GM12891 (cell line): ENCODE measurements at places on chromosomes 2 and 18.

- no peak for DNase-seq
Measured at GRCh38 chr18:79315596-79315995, 80.1 kb upstream of the NFATC1 start.

DNA sequence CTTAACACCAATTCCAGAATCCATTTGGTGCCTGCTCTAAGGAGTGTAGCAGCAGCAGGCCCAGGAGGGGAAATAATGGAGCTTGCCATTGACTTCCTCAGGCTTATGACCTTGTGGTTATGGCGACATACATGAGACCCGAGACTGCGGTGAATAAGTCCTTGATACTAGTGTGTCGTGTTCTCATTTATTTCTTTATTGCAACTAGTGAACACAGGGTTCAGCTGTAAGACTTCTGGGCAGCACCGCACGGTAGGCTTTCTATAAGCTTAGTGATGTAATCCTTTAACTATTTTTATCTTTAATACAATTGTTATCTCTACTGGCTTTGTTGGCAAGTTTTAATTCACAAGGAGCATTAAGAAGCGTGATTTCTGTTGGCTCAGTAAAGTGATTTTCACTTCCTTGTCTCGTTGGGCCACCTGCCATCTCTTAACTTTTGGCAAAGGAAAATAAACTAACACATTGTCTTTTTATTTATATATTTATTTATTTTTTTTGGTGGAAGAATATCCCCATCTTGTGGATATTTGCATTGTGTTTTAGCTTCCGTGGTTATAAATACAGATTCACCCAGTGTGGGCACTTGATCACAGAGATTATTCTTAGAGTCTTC, 139.8 kb downstream of the LTBP1 start:
- no peak for DNase-seq

GRCh38 chr2:200814276-200814815, 2.6 kb downstream of the BZW1 start:
- no peak for DNase-seq

GRCh38 chr2:86105252-86105968, at the start of gene POLR1A:
Gene POLR1A, minus strand, starts transcription at chr2:86105886. Its CDS starts 110 bp downstream, at chr2:86105776.
- DNase-seq = peak; percentile 41

GRCh38 chr18:23401400-23402347, 51.4 kb upstream of the RIOK3 start:
- no peak for DNase-seq

DNA sequence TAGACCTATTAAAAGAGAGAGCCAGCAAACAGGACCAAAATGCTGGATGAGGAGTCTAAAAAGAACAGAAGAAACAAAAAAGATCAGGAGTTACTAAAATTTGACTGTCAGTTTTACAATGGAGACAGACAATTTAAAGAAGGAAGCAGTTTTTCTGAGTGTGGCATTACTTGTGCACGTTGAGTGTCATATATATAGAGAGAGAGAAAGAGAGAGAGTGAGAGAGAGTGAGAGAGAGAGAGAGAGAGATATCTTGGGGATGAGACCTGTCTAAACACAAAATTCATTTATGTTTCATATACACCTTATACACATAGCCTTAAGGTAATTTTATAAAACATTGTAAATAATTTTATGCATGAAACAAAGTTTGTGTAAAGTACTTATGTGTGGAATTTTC, 2.1 kb upstream of the GALNT3 start:
- DNase-seq = no peak

DNA sequence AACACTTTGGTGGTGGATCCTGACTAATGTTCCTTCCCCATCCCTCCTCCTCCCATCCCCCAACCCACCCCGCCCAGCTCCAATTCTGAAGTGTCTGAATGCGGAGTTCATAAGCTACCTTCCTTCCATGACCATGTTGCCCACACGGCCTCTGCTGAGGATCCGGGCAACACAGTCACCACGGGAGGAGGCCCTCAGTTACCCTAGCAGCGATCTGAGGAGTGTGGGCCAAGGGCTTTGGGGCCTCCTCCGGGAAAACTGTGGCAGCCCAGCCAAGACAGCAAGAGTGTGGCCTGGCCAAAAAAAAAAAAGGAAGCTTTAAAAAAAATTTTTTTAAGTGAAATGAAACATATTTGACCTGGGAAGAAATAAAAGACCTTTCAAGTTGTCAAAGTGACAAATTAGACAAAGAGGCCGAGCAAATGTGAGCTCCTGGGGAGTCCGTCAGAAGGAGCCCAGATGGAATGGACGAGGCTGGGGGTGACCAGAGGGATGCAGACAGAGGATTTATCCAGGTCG, 169.0 kb upstream of the PKDCC start:
- no peak for DNase-seq

DNA sequence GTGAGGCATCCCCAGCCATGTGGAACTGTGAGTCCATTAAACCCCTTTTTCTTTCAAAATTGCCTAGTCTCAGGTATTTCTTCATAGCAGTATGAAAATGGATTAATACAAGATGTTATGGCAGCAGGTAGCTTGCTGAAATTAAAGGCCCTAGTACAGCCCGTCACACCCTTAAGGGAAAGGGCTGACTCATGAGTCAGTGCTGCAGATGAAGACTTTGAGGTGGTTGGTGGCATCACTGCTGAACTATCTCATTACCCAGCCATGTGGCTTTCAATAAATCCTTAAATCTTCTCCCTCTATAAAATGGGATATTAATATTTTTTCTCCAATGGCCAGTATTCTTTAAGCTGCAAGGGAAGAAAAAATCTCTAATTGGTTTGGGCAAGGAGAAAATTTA, 226.1 kb upstream of the CCDC68 start:
- no peak for DNase-seq

- no peak for DNase-seq
Measured at GRCh38 chr18:76328140-76328539, 166.9 kb downstream of the ZNF516 start.

DNA sequence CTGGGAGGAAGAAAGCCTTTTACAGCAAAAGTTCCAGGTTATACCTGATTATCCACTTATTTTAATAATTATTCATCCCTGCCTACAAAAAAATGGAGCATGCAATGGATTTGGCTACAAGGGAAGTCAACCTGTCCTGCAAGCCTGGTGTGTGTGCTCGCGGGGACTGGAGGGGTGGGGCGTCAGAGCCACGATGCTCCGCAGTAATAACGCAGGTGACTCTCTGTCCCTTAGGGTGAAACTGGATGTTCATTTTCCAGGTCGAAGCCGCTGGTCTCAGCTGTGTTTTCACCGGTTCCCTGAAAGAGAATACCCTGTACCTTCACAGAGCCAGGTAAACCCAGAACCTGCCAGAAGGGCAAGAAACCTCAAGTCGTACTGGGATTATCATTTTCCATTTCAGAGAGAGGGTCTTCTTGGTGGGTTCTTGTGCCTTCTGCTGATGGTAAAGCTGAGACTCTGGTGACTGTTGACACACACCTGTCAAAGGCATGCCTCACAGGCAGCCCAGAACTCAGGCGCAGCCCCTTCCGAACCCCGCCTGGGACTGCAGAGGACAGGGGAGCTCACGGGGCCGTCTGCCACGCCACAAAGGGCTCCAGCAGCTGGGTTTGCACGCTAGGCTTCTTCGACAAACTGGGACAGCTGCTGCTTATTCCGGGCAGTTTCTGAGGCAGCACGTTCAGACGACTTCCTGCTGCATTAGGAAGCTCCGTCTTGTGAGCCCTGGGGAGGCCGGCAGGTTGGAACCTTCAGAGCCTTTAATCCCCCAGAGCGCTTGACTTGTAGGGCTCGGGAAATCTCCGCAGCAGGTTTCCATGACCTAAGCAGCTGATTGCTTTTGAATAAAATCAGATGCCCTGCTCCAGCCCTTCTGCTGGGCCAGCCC, 58.6 kb downstream of the KCNG2 start:
- DNase-seq = peak; percentile 65

DNA sequence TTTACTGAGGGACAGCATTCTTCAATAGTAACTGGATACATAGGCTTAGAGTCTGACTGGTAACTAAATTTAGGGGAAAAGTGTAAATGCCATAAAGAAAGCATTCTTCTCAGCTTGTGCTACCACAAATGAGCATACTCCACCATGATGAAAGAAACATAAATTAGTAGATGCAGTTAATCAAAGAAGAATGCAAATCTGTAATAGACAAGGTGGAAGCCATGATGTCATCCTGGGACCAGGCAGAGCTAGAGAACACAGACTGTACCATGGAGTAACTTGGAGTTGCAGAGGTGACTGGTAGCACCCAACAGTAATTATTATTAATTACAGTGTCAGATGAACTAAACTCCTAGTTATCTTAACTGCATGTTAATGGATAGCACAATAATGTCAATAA, 51.7 kb downstream of the RBKS start:
- DNase-seq = no peak

- no peak for DNase-seq
Measured at GRCh38 chr2:48586433-48586832, 31.2 kb upstream of the GTF2A1L start.

DNA sequence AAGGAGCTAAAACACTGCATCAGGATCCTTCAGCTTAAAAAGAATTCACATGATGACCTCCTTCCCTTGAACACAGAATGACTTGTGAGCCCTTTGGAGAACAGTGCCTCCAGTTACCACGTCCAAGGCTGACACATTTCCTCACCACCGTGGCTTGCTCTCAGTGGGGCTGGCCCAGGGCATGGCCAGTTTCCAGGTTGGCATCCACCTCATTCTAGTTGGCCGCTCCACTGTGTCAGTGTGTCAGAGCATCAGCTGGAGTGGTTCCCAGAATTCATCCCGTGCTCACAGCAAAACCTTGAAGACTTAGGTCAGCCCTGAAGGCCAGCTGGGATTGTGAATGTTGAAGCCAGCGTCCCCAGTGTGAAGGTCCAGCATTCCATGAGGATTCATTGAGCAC, 158.5 kb downstream of the INSIG2 start:
- no peak for DNase-seq

DNA sequence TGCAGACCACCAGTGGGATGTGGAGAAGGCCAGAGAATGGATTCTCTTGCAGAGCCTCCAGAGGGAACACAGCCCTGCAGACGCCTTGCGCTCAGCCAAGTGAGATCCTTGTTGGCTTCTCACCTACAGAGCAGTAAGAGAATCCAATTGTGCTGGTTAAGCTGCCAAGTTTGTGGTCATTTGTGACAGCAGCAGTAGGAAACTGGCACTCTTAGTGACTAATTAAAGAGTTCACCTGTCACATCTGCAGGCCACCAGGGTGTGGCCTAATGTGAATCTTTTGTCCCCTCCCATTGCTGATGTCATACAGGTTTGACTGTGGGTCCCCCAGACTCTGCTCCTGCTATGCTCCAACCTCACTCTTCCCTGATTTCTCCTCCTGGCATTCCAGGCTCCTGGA, 235.9 kb downstream of the TFCP2L1 start:
- no peak for DNase-seq

- DNase-seq = no peak
Measured at GRCh38 chr18:74579496-74580065, 18.1 kb upstream of the ZNF407 start.

DNA sequence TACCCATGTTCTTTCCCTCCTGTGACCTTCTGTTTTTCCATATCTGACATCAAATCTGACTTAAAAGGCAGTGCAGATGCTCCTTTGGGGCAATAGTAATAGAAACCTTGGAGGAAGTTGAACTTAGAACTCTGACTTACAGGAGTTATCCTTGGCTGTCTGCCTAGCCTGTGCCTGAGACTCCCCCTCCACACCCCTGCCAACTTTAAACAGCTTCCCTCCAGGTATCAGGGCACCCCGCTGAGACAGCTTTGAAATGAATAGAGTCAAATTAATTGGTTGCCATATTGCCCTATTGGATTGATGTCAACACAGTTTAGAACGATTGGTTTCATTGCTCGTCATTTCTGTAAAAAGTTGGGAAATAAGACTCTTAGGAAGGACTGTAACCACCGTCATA, 322.0 kb downstream of the PRKCE start:
- DNase-seq = no peak

- DNase-seq = no peak
Measured at GRCh38 chr2:128300151-128301020, 18.3 kb downstream of the HS6ST1 start.

DNA sequence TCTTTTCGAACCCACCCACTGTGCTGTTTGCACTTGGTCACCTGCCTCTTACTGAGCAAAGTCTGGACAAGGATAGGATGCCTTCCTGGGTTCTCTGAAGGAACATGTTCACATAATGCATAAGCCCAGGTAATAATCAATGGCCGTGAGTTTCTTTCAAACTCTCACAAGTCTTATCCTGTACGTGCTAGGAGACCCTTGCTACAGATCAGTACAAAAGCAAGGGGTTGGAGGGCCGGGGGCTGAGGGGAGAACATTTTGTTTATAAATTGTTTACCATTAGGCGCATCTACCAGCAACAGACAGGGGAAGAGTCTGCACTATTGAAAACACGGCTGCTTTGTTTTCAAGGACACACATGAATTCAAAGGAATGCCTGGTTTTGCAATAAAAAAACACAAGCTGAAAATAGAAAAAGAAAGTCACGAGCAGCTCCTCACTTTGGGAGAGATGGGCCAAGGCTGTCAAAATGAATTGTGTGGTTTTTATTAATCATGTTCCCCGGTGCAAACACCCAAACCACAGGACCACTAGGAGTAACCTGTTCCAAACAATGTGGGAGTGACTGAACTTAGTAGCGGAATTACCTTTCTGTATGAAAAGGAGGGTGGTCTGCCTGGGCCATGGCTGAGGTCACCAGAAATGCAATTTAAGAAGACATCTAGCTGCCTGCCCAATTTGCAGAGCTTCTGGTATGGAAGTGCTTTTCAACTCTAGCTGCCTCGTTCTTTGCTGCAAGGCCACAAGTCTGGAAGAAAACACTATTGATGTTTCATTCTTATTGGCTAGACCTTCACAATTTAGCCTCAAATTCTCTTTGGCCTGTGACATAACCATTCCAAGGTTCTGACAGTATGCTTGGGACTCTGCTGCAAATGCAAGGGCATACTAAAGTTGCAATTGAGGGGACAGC, 73.5 kb downstream of the CCBE1 start:
- no peak for DNase-seq

GRCh38 chr2:176997792-176998169, 214.8 kb upstream of the HNRNPA3 start:
- DNase-seq = no peak

GRCh38 chr2:226661789-226662545, 137.7 kb downstream of the IRS1 start:
- DNase-seq = no peak

- peak; percentile 74 for DNase-seq
Measured at GRCh38 chr2:63840785-63841253, 877 bp upstream of the UGP2 start.

- no peak for DNase-seq
Measured at GRCh38 chr2:165499131-165499530, 29.6 kb downstream of the CSRNP3 start.

- no peak for DNase-seq
Measured at GRCh38 chr2:48253301-48253700, 276.7 kb upstream of the STON1 start.

GRCh38 chr2:189538402-189538801, 42.2 kb downstream of the SLC40A1 start:
- no peak for DNase-seq

DNA sequence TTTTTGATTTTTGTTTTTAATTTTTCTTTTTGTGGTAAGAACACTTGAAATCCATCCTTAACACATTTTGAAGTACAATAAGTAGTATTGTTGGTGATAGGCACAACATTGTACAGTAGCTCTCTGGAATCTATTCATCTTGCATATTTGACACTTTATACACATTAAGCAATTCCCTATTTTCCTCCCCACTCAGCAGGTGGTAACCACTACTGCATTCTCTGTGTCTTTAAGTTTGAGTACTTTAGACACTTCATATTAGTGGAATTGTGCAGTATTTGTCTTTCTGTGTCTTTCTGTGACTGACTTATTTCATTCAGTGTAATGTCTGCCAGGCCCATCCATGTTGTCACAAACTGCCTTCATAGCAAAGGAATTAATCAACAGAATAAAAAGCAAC, 471.7 kb upstream of the CDH20 start:
- DNase-seq = no peak
